Activated CD8-positive, alpha-beta memory T cell treated with anti-CD3 and anti-CD28 coated beads, Interleukin-2, amount 10 ng/mL, durations not matched to agents 7 days and 5 days (primary cell): ENCODE measurements at places on chromosomes 16 and 17. TPM values are rescaled to one million over a fixed set of nuclear protein-coding genes. Genes with fewer than 3 reads are reported as not detected.

Gene NDUFAF8
- 53.7 TPM for total RNA-seq

Gene OR3A3
- total RNA-seq: not detected

Gene CDRT15
- not detected for total RNA-seq

Gene ZNF830
- total RNA-seq: 27.7 TPM

Gene CHST5
- not detected for total RNA-seq

Gene ERBB2
- 3.5 TPM for total RNA-seq

Gene CDC6
- 109 TPM for total RNA-seq
